ENCODE measurements at places on chromosomes 4 and X.

GRCh38 chr4:31548823-31549222 is 828.7 kb downstream of the PCDH7 start:
- no peak for DNase-seq

GRCh38 chrX:115966920-115967319 is 203.6 kb upstream of the AGTR2 start:
- no peak for DNase-seq

- DNase-seq, result no peak
These were observed 25.9 kb downstream of the HAND2 start for GRCh38 chr4:173504181-173504503.

DNA sequence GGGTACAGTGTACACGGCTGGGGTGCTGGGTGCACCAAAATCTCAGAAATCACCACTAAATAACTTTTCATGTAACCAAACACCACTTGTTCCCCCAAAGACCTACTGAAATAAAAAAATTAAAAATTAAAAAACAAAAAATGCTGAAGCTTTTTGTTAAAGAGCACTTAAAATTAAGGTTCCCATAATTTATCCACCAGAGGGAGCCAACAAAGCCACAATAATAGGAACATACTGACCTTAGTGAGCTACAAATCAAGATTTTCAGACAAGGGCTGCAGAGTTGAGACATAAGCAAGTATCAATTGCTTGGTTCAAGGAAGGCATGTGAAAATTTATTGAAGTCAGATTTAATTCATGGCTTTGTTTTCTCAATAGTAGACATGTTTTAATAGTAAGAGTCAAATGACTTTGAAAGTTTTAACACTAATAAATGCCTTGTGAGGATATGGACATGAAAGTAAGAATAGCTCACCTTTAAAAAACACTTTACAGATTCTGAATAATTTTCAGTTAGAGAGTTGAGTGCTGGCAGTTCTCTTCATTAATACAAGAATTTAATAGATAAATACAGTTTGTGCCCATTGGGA is 43.0 kb upstream of the SCOC start:
- no peak for DNase-seq

- DNase-seq, result no peak
These were observed 345.8 kb upstream of the SPANXN1 start for GRCh38 chrX:144901521-144901920.

DNA sequence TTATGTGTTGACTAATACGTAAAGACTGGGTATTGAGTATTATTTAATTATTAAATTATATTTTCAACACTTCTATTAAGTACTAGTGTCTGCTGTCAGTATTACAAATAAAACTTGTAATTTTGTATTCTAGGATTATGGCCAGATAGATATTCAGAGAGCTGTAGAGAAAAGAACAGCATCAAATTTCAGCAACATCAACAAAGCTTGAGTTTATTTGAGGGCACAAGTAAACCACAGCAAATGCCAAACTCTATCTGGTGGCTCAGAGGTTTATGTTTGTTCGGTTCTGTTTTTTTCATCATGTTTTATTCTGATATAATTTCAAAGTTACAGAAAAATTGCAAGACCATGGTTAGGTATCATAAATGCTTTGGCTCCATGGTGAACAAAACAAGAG is 1530.5 kb downstream of the PCDH18 start:
- DNase-seq, result no peak

- peak; percentile 35 for DNase-seq
These were observed 19.4 kb downstream of the DRD5 start for GRCh38 chr4:9800848-9801247.

DNA sequence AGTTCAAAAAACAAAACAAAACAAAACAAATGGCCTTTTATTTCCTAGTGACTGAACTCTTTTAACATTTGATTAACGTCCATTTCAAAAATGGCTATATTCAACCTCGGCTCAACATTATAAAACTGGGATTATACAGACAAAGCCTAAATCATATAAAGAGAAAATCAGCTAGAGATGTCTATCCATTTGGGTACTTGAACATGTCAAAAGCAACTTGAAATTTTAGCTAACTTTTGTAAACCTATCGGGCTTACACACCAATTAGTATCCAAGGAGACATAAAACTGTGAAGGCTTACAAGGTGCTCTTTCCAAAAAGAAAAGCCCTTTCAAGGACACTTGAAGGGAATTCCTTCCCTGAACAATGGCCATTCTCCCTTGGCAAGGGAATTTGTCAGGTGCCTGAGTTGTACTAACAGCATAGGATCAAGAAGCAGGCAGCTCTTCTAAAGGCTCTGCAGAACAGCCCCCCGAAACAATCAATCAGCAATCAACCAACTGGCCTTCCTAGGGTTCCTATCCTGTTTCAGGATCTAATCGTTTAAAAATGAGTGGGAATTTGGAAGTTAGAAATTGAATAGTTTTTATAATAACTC is 633.7 kb upstream of the HTR2C start:
- no peak for DNase-seq

DNA sequence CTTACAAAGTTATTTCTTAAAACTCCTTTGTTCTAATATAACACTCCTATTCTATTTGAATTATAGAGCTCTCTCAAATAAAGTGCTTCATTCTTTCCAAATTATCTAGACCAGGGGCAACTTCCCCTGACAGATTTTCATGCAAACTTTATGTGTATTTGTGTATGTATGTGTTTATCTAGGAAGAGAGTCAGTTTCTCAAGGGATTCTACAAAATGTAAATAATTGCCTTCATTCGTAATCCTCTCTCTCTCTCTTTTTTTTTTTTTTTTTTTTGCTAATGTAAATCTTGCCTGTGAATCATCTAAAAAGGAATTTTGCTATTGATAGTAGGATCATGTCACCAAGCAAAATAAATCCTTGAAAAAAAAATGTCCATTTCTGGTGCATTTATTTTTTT is 38.9 kb upstream of the RBPJ start:
- no peak for DNase-seq

DNA sequence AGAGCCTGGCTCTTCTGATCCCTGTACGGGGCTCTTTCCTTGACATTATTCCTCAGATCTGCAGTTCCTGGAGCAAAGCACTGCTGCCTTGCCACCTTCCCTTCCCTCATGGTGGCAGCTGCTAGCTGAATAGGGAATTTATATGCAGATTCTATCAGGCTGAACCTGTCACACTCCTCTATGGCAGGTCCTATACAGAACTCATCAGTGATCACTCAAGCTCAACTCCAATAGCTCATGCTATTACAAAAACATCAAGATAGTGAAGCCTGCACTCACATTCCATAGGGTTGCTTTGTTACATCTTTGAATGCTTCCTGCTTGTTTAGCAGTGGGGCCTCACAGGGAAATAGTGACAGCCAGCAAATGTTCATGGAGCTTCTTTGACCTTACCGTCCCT is 71.7 kb downstream of the SLC2A9 start:
- no peak for DNase-seq

GRCh38 chrX:22950269-22951266 is 49.2 kb upstream of the DDX53 start:
- no peak for DNase-seq

- DNase-seq, result no peak
These were observed 10.6 kb downstream of the HGFAC start for GRCh38 chr4:3452376-3452775.

GRCh38 chr4:183322326-183322725 is at the start of gene CLDN24:
CLDN24 (minus strand) TSS chr4:183322426; CDS start chr4:183322426, 0 bp downstream.
- DNase-seq, result no peak

DNA sequence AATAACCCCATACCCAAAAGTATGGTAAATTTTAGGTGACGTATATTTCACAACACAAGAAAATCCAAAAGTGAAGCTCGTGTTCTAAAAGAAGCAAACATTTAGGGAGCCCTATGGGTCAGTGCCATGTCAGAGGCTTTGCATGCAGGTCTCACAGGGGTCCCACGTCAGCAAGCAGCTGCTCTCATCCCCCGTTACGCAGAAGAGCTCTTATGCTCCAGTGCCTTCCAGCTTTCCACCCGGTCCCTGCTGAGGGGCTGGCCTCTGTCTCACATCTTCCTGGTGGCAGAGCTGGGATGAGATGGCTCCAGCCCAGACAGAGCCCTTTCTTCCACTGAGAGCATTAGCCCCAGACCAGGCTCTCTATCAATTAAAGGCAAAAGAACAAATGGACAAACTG is 82.0 kb downstream of the IRF2 start:
- no peak for DNase-seq

DNA sequence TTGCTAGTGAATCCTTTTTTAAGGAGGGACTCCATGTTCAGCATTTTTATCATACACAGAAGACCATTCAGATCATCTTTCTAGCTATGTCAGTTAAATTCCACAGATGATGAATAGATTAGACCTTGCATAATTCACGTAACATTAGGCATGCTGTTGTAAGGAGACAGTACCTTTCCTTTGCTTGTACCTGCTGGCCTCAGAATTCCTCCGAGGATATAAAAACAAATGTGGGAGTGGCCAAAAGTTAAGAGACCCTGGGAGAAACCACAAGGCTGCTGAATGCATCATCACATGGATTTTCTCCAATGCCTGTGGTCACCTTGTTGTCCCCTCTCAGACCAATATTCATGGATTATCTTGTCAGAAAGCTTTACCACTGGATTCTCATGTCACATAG is 201.4 kb downstream of the MAGEB17 start:
- DNase-seq, result no peak

- DNase-seq, result peak; percentile 18
These were observed at the start of gene KLHL2 for GRCh38 chr4:165207431-165208220. KLHL2 (plus strand) TSS chr4:165207561; CDS start chr4:165207877, 316 bp downstream.

GRCh38 chr4:88799900-88800299 is 102.3 kb upstream of the NAP1L5 start:
- no peak for DNase-seq
